Colonic mucosa (tissue), 4 donors: ENCODE measurements at places on chromosomes 5 and 9.

DNA sequence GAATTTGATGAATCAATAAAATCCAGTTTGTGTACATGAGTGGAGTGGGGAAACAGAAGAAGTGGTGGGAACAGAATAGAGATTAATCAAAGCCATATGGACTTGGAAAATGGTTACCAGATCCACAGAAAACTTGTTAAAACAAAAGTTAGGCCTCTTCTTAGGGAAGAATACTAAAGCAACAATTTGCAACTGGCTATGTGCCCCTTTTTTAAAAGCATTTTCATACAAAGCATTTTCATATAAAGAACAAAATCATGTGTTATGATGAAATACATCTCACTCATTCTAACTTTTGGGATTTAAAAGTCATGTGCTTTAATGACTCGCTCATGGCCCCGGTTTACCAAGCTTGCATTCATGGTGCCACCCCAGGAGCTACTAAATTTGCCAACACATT, 276.9 kb downstream of the EFNA5 start:
- no peak for DNase-seq

- no peak for DNase-seq
These were observed 113.2 kb downstream of the SEC61B start for GRCh38 chr9:99335280-99335679.

GRCh38 chr9:108772301-108772894, 83.4 kb downstream of the ACTL7B start:
- no peak for DNase-seq

- DNase-seq = peak; percentile 26
These were observed 1.5 kb downstream of the MAMDC4 start for GRCh38 chr9:136853596-136854112.

DNA sequence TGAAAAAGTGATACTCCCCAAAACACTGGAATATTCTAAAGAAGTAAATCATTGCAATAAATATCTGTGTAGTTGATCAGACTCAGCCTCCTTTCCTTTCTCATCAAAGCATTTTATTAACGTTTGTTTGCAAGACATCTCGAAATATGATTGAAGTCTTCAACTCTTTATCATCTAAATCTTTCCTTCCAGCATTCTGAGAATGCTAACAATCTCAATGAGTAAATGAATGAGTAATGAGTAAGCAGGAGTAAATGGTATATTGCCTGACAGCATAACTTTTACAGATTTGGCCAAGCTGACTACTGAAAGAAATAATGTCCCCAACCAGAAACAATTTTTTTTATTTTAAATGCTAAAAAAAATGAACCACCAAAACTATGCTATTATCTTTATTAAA, 157.1 kb downstream of the SLCO4C1 start:
- no peak for DNase-seq

DNA sequence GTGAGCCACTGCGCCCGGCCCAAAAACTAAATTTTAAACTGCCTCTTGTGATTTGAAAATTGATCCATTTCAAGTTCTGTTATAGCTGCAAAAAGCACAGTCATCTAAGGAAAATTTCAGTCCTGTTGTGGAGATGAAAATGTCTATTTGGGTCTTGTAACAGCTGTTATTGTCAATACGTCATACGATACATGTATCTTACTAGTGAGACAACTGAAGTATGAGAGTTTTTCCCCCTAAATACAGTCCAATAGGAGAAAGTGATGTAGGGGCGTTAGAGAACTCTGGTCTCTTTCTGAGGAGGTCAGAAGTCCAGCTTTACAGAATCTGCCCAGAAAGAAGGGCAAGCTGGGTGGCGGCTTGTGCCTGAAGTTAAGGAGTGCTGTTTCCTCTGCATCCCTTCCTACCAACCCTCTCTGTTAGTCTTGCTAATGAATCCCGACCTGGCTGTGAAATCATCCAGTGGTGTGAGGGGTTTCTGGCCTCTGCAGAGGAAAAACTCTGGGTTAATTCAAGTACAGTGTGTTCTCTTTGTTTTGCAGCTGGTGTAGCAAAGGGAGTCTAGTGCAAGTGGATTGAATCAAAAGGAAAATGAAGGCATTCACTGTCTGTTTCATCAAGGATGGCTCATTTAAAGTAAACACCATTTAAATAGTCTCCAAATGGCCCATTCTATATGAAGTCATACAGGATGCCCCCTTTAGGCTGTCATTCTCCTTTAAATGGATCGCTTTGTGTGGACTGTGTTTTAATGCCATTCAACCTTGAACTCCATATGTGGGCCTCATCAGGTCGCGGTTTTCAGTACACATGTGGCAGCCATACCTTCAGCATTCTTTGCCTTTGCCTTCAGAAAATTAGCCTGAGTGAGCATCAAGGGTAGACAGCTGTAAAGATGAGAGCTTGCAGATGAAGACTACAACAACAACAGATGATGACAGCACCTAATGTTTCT, 59.0 kb downstream of the AOPEP start:
- DNase-seq = no peak

DNA sequence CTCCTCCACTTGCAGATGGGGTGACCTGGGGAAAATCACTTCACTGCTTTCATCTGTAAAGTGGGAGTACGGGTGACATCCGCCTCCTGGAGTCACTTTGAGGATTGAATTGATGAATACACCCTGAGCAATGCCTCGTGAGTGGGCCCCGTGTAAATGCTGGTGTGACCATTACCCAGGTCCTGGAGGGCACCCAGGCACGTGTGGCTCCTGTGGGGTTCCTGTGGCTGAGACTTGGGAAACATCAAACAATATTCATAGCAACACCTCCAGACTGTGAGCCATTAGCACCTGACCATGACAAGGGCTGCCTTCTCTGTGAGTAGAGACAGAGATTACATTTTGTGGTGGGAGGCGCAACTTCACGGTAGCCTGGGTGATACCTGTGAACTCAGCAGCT, 11.4 kb downstream of the MRPL36 start:
- no peak for DNase-seq

DNA sequence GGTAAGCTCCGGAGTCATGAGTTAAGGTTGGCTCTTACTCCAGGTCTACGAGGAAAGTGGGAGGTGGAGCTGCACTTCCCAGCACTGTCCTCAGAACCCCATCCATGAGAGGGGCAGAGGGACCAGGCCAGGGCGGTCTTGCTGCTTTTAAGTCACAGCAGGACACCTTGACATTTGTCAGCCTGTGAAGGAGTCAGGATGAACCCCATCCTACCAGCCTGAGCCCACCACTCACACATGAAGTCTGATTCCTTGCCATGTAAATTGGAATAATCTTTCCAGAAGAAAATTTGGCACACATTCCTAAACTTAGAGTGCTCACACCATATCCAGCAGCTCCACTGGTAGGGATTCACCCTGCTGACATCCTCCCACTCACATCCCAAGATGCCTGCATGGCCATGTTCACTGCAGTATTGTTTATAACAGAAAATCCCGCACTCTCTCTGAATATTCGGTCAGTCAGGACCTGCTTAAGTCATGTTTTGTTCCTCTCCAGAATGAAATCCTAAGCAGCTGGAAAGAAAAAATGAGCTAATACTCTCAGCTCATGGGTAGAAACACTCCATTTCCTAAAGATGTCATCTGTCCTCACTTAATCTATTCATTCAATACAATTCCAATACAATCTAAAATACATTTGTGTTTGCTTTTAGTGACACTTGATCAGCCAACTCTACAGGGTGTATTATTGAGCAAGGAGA, 79.3 kb upstream of the COL5A1 start:
- no peak for DNase-seq

DNA sequence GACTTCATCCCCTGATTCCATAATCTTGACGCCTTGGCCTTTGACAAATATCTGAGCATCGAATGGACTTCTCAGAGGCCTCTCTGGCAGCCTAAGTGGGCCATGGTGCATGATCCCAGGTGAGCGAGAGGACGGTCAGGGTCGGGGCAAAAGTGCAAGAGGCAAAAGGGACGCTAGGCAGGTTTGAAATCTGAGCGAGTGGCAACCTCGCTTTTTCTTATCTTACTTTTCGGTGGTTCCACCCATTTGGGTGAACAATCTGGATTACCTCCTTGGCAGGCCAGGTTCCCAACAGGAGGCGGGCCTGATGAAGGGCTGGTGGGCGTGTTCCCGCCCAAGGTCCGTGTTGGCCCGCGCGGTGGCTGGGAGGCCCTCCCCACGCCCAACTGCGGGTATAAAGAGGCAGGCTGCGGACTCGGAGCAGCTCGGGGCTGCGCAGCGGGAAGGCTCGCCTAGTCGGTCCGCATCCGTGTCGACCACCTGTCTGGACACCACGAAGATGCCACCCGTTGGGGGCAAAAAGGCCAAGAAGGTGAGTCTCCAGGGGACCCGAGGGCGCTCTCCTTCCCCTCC, at the start of gene BHMT:
Gene BHMT (plus strand): TSS at position 423 of the 573 bp plus-strand sequence. CDS start 77 bp downstream, at position 500.
- no peak for DNase-seq

DNA sequence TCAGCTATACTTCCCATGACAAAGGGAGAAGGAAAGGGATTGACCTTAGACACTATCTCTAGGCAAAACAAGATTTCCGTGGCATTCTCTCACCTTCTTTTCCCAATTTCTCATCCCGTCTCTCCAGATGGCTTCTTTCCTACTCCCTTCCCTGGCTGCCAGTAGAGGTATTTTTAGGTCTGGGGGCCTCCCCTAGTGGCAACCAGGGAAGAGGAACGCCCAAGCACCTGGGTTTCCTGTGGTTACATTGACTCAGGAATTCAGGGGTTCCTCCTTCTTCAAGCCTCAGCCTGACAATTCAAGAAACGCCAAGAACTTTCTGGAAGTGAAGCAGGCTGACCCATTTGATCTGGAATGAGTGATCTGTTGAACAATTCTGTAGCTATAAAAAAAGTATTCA, 111.5 kb upstream of the OSMR start:
- DNase-seq = no peak

GRCh38 chr5:149603920-149604319, 22.6 kb downstream of the ARHGEF37 start:
- DNase-seq = no peak

DNA sequence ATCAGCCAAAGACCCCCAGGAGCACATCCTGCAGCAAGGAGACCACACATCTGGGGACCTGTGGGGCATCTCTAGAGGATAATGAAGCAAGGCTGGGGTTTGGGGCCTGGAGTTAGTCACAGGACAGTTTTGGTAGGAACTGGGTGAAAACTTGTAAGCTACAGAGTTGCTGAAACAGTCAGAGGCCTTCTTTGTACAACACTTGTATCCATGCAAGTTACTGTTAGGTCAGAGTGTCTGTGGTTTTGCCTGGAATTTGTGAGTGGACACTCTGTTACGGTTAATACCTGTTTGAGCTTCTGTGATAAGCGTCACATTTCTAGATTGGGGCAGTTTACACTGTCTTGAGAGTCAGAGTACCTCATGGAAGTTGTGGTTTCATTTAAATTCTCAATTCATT, 22.6 kb upstream of the ASPN start:
- DNase-seq = no peak

- DNase-seq = no peak
These were observed 19.5 kb downstream of the TLE1 start for GRCh38 chr9:81669866-81670265.

GRCh38 chr5:151620461-151620840, 29.3 kb upstream of the FAT2 start:
- no peak for DNase-seq

- no peak for DNase-seq
These were observed 41.7 kb downstream of the ZNF608 start for GRCh38 chr5:124704594-124705284.
